ENCODE measurements at places on chromosomes 13 and 19.
A peak's percentile ranks its signal among the peaks of the same experiment; 100 is the strongest.

DNA sequence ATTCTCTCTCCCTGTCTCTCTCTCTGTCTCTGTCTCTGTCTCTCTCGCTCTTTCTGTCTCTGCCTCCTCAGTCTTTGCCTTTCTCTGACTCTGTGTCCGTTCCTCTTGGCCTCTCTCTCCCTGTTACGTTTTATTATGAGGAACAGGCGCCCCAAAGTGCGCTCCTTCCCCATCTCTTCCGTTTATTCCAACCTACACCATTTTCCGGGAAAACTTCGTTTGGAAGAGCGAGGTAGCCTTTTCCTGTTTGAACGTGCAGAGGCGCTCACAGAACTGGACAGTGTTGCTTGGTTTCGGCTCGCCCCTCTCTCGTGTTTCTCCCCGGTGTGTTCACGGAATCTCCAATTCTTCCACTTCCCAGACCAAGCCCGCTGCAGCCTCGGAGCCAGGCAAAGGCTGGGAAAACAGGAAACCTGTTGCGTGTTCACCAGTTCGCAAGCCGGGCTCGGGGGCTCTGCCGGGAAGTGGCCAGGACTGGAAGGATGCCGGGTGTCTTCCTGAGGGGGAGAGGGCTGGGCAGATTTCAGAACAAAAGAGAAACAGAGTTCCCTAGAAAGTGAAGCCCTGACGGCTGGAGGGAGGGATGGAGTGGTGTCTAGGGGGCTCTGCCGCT lies 605 bp downstream of the TMEM255B start:
- DNase-seq, result no peak

- DNase-seq, result peak; percentile 48
Observed at GRCh38 chr19:4567584-4568071, 8.1 kb upstream of the SEMA6B start.

DNA sequence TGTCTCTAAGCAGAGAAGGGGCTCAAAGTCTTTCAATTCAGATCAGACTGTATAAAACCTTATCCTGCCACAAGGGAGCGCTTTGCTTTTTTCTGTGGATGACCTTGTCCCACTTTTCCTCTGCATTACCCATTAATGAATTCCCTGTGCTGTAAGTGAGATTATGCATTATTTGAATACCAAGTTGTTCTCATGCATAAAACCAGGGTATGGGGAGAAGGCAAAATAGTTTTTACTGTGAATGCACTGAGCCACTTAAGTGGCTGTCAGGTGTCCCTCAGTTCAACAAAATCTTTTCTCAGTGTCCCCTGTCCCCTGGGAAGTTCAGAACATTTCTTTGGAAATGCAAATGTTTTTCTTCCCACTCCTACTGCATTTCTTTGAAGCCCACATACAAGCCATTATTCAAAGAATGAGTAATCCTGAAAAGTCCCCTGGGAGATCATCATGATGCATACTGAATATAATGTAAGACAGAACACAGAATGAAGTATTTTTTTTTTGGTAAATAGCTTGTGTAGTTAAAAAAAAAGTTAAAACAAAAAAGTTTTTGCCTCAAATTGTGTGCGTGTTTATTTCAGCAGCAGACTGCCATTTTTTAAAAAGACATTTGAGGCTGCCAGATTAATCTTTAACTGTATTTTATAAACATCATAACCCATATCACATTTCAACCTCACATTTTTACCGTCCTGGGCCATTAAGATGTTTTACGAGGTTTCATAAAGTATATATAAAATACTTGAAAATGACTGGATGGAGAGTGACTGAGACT lies 506.7 kb upstream of the PCDH9 start:
- DNase-seq, result no peak

DNA sequence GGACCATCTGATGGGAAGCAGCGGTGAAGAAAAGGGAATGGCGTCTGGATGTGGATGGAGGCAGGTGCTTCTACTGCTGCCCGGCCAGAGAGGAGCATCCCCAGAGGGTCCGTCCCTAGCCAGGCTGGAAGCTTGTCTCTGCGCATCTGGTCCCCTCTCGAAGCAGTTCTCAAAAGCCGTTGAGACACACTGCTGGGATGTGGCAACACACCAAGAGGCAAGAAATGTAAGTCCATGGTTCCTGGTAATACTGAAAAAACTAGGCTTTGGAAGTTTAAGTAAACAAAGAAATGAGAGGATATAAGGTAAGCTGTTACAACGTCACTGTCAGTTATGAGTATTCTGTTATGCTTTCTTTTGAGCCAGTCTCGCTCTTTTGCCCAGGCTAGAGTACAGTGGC lies 15.1 kb upstream of the FFAR2 start:
- DNase-seq, result no peak

GRCh38 chr13:48661107-48661506 lies 7.4 kb downstream of the CYSLTR2 start:
- no peak for DNase-seq
